ENCODE measurements at places on chromosomes 11 and 22. TPM values are rescaled to one million over a fixed set of nuclear protein-coding genes. Genes with fewer than 3 reads are reported as not detected.

The ACRV1 gene
- total RNA-seq: not detected

The KCNK4 gene
- total RNA-seq: not detected

The MMP1 gene
- 1,928 TPM for total RNA-seq

The SPTY2D1 gene
- total RNA-seq: 15.2 TPM

The PAMR1 gene
- 355 TPM for total RNA-seq

The KDM4D gene
- total RNA-seq: 0.53 TPM

The TNNT3 gene
- 0.25 TPM for total RNA-seq

The KCNQ1OT1 gene
- 2.3 TPM for total RNA-seq

The TBX10 gene
- not detected for total RNA-seq

The CRYBB3 gene
- not detected for total RNA-seq

The FGF3 gene
- total RNA-seq: not detected

The RAB39A gene
- total RNA-seq: not detected

The MICAL2 gene
- total RNA-seq: 664 TPM

The C11orf97 gene
- not detected for total RNA-seq

The LRP4 gene
- 1.1 TPM for total RNA-seq

The RAG2 gene
- not detected for total RNA-seq

All from aortic smooth muscle cell (primary cell).